Transverse colon (tissue), 4 donors: ENCODE measurements at places on chromosomes 7 and 10. TPM values are rescaled to one million over a fixed set of nuclear protein-coding genes. Genes with fewer than 3 reads are reported as not detected.

DNA sequence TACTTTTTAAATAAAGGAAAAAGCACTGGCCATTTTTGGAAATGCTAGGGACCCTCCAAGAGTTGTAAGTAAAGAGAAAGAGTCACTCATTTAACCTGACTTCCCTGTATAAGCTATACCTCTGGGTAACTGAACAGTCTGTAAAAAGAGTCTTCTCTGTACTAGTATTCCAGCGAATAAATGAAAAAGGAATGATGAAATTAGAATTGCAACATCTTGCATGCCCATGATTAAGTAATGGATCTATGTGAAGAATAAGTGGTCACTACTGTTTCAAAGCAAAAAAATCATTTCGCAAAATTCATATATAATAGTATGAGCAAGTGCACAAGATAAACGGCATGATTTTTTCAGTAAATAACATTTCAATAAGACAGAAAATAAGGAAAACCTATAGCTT, 116.8 kb downstream of the ZFAND4 start:
- no peak for DNase-seq
- no peak overlapping the region for H3K27ac ChIP-seq
- H3K36me3 ChIP-seq, result no peaks in the 10 kb centered on the region
- no peaks in the 10 kb centered on the region for H3K4me1 ChIP-seq
- H3K4me3 ChIP-seq, result no peak overlapping the region

DNA sequence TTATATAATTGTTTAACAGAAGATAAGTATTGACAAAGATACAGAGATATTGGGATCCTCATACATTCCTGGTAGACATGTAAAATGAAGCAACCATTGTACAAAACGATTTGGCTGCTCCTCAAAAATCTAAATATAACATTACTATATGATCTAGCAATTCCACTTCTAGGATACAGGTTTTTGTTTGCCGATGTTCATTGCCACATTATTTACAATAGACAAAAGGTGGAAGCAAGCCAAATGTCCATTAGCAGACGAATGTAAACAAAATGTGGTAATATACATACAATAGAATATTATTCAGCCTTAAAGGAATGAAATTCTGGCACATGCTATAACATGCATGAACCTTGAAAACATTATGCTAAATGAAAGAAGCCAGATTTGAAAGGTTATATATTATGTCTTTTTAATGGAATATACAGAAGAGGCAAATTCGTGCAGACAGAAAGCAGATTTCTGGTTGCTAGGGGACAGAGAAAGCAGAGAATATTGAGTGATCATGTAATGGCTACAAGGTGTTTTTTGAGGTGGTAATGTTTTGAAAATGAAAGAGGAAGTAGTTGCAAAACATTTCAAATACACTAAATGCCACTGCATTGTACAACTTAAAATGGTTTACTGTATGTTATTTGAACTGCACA, 44.9 kb downstream of the POLR1F start:
- no peaks in the 10 kb centered on the region for H3K4me1 ChIP-seq
- no peak overlapping the region for H3K27ac ChIP-seq
- H3K4me3 ChIP-seq, result no peak overlapping the region
- no peaks in the 10 kb centered on the region for H3K27me3 ChIP-seq
- H3K36me3 ChIP-seq, result no peaks in the 10 kb centered on the region

DNA sequence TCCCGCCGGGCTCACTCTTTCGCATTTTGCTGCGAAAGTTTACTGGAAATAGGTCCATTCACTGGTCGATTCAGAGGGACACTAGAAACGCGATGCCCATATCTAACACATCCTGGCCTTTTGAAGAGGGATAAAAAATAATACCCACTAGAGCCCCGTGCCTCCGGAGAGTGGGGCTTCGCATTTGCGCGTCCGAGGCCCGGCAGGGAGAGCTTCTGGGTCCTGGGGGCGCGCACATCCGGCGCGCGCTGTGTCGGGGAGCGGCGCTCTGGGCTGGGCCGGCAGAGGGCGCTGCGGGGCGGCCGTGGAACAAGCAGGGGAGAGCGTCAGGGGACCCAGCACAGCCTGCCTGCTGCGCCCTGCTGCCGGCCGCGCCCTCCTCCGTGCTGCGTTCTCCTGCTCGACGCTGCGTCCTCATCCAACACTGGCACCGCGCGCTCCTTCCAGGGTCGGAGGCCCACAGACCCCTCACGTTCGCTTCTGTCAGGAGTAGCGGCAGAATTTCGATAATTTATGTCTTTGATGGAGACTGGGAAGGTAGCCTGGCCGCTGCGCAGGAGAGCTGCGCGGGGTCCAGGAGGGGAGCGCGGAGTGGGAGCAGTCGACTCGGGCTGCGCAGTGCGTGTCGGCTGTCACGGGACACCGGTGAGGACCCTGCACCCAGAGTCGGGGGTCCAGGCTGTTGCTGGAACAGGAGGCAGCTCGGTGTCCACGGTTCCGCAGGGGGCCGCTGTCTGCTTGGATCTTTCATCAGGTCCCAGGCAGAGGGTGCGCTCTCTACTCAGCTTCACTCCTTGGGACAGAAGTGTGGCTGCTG, 41.5 kb upstream of the ZNF32 start:
- peak overlapping the region; percentile 60 for H3K27ac ChIP-seq
- peak overlapping the region; percentile 40 for H3K4me3 ChIP-seq
- peak; percentile 86 for DNase-seq

- peak overlapping the region; percentile 8 for H3K4me3 ChIP-seq
- DNase-seq, result peak; percentile 62
- H3K27me3 ChIP-seq, result peaks cover 58% of the 10 kb centered on the region
Measured at GRCh38 chr10:133335246-133336117, 1.2 kb downstream of the CALY start.

GRCh38 chr7:106369352-106369751, 84.6 kb upstream of the NAMPT start:
- no peak for DNase-seq
- no peaks in the 10 kb centered on the region for H3K27me3 ChIP-seq
- no peak overlapping the region for H3K4me3 ChIP-seq
- H3K27ac ChIP-seq, result no peak overlapping the region
- no peaks in the 10 kb centered on the region for H3K36me3 ChIP-seq

- H3K4me3 ChIP-seq, result no peak overlapping the region
- H3K27ac ChIP-seq, result no peak overlapping the region
- no peaks in the 10 kb centered on the region for H3K27me3 ChIP-seq
- peaks cover 10% of the 10 kb centered on the region for H3K4me1 ChIP-seq
Measured at GRCh38 chr7:1508277-1508758, 4.1 kb upstream of the INTS1 start.

- no peaks in the 10 kb centered on the region for H3K36me3 ChIP-seq
- peak overlapping the region; percentile 95 for H3K27ac ChIP-seq
- no peaks in the 10 kb centered on the region for H3K27me3 ChIP-seq
- no peak for DNase-seq
- no peak overlapping the region for H3K4me3 ChIP-seq
Measured at GRCh38 chr7:104979167-104979841, 34.7 kb upstream of the KMT2E start.

- no peak overlapping the region for H3K27ac ChIP-seq
- no peak for DNase-seq
- H3K4me1 ChIP-seq, result no peaks in the 10 kb centered on the region
- peaks cover 7% of the 10 kb centered on the region for H3K36me3 ChIP-seq
- no peaks in the 10 kb centered on the region for H3K27me3 ChIP-seq
- no peak overlapping the region for H3K4me3 ChIP-seq
Measured at GRCh38 chr10:282294-283139, 147.3 kb downstream of the ZMYND11 start.

GRCh38 chr7:102469972-102470825, 5.4 kb downstream of the LRWD1 start:
- H3K4me1 ChIP-seq, result peaks cover 16% of the 10 kb centered on the region
- H3K27me3 ChIP-seq, result no peaks in the 10 kb centered on the region
- H3K27ac ChIP-seq, result peak overlapping the region; percentile 24
- H3K36me3 ChIP-seq, result no peaks in the 10 kb centered on the region
- peak; percentile 88 for DNase-seq

DNA sequence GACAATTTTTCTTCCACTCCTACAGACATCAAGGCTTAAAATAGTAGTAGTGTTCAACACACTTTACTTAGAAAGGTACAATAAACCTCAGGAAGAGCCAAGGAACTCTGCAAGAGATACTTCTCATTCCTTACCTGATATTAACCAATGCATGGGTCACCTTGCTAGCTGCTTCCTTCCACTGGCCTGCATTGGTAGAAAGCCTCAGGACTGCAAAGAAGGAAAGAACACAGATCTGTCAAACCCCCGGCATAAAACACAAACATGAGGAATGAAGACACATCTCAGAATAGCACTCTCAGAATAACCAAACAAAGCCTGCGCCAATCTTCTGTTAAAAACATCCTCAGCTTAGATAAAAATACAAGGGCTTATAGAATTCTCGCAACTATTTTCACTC, 96.1 kb upstream of the KCNIP2 start:
- peak overlapping the region; percentile 47 for H3K27ac ChIP-seq
- H3K4me3 ChIP-seq, result no peak overlapping the region
- peaks cover 3% of the 10 kb centered on the region for H3K4me1 ChIP-seq
- DNase-seq, result no peak

GRCh38 chr7:93212881-93213280, 13.4 kb downstream of the HEPACAM2 start:
- no peaks in the 10 kb centered on the region for H3K4me1 ChIP-seq
- H3K27ac ChIP-seq, result no peak overlapping the region
- DNase-seq, result no peak
- no peaks in the 10 kb centered on the region for H3K36me3 ChIP-seq
- no peak overlapping the region for H3K4me3 ChIP-seq

DNA sequence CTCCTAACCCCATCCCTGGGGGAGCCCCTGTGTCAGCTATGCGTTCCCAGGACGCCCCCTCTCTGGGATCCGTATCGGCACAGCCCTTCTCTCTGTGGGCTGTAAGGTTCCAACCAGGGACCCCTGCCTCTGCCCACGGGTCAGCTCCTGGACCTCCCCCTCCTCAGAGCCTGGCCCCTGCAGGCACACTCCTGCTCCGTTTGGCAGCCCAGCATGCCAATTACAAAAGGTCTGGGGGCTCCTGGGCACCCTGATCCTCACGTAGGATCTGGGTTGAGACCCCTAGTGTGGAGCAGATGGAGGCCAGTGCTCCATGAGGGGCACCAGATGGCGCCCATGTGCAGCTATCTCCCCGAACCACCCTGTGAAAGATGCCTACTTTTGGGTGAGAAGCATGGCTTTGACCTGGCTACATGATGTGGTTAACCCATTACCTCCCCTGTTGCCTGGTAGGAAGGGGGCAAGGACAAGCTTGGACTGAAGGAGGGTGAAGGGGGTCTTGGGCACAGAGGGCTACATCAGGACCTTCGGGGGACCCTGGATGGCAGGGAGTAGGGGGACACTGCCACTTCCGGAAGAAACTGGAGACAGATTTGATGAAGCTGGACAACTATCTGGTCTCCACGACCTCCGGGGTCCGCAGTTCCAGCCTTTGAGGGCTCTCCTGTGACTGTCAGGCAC, 9.0 kb downstream of the TACR2 start:
- H3K36me3 ChIP-seq, result no peaks in the 10 kb centered on the region
- H3K27ac ChIP-seq, result peak overlapping the region; percentile 88
- DNase-seq, result no peak
- peaks cover 26% of the 10 kb centered on the region for H3K4me1 ChIP-seq

- no peak for DNase-seq
- no peak overlapping the region for H3K4me3 ChIP-seq
- H3K36me3 ChIP-seq, result no peaks in the 10 kb centered on the region
- H3K27me3 ChIP-seq, result no peaks in the 10 kb centered on the region
- H3K4me1 ChIP-seq, result peaks cover 7% of the 10 kb centered on the region
Measured at GRCh38 chr10:77188521-77188920, 449.1 kb downstream of the KCNMA1 start.

DNA sequence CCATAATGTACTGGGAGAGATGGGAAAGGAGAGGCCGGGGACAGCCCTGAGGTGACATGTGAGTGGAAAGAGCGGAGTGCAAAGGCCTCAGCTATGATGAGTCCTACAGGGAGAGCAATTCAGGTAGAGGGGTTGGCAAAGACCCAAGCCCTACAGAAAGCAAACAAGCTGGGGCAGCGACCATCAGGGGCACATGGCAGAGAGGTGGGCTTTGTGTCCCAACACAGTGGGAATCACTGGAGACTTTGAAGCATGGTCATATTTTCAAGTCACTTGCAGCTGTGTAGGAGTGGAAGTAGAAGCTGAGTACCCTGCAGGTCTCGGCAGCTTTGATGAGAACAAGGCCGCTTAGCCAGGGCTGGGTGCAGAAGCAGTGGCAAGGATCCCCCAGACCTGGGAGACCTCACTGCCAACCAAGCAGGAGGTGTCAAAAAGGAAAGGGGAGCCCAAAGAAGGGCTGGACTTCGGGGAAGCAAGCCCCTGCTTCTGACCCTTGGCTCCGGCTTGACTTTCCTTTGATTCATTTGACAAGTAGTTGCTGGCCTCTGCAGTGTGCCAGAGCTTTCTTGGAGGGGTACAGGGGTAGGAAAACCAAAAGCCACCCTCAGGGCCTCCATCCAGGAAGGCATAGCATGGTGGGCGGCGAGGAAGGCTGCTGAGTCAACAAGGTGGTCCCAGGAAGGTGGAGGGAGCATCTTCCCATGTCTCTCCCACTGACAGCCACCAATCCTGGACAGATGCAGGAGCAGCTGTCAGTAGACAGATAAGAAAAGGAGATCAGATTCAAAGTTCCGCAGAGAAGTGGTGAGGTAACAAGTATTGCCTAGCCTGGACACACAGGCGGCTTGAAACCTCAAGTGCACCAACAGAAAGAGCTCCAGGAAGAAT, 1.9 kb upstream of the PGAM2 start:
- H3K27ac ChIP-seq, result no peak overlapping the region
- peaks cover 35% of the 10 kb centered on the region for H3K4me1 ChIP-seq
- no peak overlapping the region for H3K4me3 ChIP-seq
- H3K27me3 ChIP-seq, result no peaks in the 10 kb centered on the region

DNA sequence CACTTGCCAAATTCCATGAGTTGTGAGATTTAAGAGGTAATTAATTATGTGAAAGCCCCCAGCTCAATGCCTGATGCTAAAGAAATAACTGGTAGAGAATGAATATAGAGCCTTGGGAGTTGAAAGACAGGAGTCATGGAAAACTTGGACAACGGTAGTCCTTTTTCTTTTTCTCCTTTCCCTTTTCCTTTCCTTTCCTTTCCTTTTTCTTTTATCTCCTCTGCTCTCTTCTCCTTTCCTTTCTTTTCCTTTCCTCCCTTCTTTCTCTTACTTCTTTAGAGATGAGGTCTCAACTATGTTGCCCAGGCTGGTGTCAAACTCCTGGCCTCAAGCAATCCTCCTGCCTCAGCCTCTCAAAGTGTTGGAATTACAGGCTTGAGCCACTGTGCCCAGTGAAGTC, 7.9 kb upstream of the TSPAN15 start:
- H3K4me3 ChIP-seq, result no peak overlapping the region
- no peak overlapping the region for H3K27ac ChIP-seq
- no peaks in the 10 kb centered on the region for H3K27me3 ChIP-seq
- DNase-seq, result no peak
- H3K36me3 ChIP-seq, result no peaks in the 10 kb centered on the region

GRCh38 chr7:91832493-91833045, 47.9 kb downstream of the MTERF1 start:
- H3K4me3 ChIP-seq, result no peak overlapping the region
- H3K27me3 ChIP-seq, result no peaks in the 10 kb centered on the region
- H3K36me3 ChIP-seq, result no peaks in the 10 kb centered on the region
- no peak overlapping the region for H3K27ac ChIP-seq
- no peak for DNase-seq

The RBM17 gene
- total RNA-seq, result 66.2 TPM

The CLDN4 gene
- 926 TPM for total RNA-seq

The TSPAN12 gene
- total RNA-seq, result 34.9 TPM

The APBB1IP gene
- total RNA-seq, result 2.5 TPM

The FRAT1 gene
- total RNA-seq, result 15.7 TPM

The ZNF789 gene
- total RNA-seq, result 21.1 TPM

The PRLHR gene
- not detected for total RNA-seq

The SPDYE11 gene
- not detected for total RNA-seq

The ELAPOR2 gene
- 28.1 TPM for total RNA-seq
